Breast epithelium (tissue), 4 donors: ENCODE measurements at places on chromosomes 7 and 10.

DNA sequence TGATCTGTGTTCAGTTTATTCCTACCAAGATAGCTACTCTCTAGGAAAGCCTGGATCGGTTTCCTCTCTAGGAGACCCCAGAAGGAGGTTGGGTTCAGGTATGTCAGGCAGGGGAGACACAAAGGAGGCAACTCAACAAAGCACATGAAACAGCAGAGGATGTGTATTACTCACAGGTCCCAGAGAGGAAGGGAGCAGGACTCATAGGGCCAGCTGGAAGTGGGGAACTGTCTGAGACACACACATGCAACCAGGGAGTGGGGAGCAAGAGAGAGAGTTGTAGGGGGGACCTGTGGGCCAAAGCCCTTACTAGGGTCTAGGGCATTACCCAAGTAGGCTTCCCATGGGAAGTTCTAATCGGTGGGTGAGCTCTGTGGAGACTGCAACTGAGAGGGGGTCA lies 10.2 kb upstream of the NRP1 start:
- no peak for DNase-seq

DNA sequence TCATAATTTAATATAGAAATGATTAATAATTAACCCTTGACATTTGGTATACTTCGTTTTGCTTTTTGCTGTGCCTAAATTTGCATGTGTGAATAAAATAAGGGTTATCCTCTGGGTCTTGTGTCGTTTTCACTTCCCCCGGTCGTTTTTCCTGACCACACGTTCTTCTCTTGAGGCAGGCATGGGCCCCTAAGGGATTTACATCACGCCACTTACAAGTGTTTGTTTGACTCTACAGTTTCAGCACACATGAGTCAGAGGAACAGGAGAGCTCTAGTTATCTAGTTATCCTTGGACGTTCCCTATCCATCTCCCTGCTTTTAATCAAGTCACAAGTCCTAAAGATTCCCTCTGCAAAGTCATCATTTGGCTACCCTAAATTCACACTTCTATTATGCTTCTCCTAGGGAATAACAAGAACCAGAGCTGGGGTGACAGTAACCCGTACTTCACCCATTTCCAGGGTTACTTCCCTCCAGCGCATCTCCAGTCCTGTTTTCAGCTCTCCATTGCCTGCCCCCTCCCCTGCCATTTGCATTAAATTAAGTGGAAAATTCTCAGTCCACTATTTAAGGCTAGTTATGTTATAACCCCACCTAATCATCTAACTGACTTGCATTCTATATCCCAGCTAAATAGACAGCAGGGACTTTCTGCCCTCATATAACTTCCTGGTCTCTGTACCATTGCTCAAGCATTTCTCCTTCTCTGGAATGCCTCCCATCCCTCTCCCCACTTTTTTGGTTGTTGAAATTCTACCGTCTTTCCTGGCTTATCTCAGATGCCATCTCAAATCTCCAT lies 206.9 kb downstream of the PTEN start:
- no peak for DNase-seq

- no peak for DNase-seq
Measured at GRCh38 chr7:29237489-29237888, 42.9 kb downstream of the CHN2 start.

DNA sequence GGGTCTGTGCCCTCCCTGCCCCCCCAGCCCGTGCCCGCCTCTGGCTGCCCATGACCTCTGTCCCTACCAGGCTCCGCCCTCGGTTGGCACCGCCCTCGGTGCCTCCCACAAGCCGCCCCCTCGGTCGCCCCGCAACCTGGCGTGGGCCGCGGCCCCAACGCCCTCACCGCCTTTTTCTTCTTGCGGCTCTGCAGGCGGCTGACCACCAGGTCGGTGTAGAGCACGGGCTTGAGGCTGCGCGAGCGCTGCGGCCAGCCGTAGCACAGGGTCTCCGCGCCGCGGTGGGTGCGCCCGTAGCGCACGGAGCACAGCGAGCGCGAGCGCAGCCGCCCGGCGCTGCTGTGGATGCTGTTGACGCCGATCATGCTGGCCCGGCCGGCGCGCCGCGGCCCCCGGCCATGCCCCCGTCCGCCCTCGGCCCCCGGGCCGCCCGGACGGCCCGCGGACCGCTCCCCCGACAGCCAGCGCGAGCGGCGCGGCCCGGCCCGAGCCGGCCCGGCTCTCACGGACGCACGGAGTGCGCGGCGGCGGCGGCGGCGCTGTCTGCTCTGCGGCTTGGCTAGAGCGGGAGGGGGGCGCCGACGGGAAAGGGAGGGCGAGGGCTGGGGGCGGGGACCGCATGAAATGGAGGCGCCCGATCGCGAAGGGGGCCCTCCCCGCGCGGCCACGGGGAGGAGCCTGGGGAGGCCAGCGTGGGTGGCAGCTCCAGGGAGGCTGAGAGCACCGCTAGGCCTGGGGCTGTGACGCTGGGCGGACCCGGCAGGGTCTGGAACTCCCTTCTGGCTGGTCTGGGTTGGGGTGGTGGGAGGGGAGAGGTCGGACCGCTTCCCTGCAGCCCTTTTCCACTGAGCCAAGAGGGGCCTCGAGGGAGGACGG lies 9.6 kb downstream of the PSD start:
- no peak for DNase-seq

DNA sequence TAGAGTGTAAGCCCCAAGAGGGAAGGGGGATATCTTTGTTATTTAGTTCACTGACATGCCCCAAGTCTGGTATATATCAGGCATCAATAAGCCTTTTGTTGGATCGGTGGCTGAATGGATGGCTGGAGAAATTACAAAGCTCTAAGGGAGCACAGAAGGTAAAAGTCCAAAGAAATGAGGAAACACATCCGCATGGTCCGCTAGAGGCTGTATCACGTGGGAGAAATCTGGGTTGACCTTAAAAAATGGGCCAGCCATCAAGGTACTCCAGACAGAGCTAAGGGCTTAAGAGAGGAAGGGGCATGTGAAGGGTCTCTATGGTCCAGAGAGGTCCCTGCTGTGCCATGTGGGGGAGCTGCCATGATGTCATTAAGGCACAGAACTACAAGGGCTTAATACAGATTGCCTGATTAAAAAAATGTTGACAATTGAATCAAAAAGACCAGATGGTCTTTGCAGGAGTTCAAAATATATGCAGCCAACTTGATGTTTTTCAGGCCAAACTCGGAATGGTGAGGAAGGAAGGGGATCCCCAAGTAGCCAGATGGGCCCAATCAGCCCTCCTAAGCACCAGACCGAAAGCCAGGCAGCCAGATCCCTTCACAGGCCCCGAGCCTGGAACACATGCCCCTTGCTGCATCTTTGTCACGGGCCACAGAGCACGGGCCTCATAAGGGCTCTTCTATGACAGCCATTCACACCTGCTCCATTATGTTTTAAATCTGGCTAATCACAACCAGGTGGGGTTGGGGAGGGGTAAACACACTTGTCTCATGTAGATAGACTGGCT lies 31.9 kb downstream of the SCRN1 start:
- no peak for DNase-seq

GRCh38 chr7:107208024-107208521 lies 39.3 kb downstream of the HBP1 start:
- DNase-seq: no peak

DNA sequence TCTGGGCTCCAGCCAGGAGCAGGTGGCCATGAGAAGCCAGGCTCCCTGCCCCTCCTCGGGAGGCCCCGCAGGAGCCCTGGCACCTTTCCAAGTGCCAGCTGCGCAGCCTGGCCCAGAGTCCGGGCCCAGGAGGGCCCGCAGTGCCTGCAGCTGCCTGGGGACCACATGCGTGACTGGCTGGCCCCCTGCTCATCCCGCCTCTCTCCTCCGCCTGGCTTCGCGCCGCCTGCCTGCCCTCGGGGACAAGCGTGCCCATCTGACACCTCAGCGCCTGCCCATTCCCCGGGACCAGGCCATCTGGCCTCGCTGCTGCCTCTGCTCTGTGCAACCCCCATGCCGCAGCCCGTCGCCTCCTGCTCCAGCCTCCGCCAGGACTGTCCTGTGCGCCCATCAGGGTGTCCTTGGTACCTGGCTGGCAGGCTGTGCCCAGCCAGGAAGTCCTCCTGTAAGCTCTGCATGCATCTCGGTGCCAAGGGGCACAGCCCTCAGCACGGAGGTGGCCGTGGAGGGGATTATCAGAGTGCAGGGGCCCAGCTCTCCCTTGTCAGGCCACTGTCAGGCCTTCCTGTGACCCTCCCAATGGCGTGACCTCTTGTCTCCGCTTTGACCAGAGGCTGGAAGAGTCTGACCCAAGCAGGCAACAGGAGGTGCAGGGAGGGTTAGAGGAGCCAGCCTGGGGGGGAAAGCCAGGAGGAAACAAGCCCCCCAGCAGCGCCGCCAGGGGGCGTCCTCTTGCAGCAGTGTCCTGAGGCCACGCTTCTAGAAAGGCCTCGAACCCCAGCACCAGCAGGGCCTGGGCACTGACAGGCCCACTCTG lies 50.5 kb downstream of the TMEM209 start:
- no peak for DNase-seq

DNA sequence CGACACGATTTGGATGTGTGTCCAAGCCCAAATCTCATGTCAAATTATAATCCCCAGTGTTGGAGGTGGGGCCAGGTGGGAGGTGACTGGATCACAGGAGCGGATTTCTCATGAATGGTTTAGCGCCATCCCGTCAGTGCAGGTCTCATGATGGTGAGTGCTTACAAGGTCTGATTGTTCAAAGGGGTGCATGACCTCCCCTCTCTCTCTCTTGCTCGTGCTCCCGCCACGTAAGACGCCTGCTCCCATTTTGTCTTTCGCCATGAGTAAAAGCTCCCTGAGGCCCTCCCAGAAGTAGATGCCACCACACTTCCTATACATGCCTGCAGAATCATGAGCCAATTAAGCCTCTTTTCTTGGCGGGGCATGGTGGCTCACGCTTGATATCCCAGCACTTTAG lies 71.5 kb upstream of the NANOS1 start:
- no peak for DNase-seq

GRCh38 chr10:3622845-3623621 lies 162.0 kb downstream of the KLF6 start:
- DNase-seq: no peak
